GOT3 (cell line): ENCODE measurements at places on chromosomes 2 and 18.

- DNase-seq, result no peak
These were observed 68.2 kb downstream of the LRATD1 start for GRCh38 chr2:14700753-14701152.

DNA sequence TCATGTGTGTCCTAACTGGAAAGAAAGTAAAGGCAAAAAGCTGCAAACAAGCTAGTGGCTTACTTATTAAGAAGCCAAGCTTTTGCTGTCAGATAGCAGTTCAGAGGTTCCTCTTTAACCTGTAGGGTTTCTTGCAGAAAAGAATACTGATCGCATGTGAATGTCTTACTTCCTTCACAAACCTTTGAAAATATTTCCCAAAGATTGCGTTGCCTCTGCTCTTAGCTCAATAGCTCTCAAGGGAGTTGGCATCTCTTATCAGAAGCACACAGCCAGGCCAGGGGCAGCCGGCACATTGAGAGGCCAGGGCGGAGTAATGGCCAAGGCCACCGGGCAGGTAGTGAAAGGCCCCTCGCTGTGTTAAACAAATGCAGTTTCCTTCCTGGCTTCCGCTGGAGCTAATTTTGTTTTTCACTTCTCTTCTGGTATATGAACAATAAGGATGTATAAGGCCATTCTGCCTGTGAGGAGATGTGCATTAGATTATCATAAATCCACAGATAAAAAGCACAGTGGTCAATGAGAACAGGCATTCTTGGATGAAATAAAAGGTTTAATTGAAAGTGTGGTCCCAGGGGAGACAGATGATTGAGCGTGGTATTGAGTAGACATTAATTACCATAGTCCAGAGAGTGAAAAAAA, 542.4 kb upstream of the NRP2 start:
- DNase-seq, result no peak

- DNase-seq, result no peak
These were observed 786.0 kb upstream of the ZEB2 start for GRCh38 chr2:145305889-145306288.

- DNase-seq, result no peak
These were observed 22.1 kb downstream of the MFF start for GRCh38 chr2:227347117-227347516.

DNA sequence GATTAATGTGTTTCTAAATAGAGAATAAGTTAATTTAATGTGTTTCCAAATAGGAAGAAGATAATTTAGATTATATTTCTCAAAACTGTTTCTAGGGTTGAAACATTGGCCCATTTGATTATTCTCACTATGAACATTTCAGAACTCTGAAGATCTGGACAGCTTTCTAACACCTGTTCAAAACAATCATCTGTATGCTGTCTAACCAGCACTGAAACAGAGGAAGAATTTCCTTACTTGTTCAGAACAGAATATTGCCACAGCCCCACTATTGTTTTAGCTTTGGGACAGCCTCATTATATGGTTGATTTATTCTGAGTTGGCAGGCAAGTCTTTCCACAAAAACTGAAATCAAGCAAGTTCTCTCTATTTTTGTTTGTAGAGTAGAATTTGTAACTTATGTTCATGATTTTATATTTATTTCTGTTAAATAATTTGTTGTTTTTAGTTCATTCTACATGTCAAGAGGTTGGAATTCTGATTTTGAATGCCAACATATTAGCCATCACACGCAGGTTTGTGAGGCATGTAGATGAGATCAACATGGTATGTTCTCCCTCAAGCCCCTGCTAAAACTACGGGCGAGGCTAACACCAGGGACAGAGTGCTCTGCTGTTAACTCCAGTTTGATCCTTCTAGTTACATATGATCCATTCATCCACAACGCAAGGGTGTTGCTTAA, 11.2 kb downstream of the IL18RAP start:
- DNase-seq, result no peak

GRCh38 chr2:7672027-7672684, 754.9 kb downstream of the RNF144A start:
- DNase-seq, result no peak

GRCh38 chr2:84964406-84965191, 6.4 kb upstream of the KCMF1 start:
- no peak for DNase-seq

- no peak for DNase-seq
These were observed 92.4 kb downstream of the ESCO1 start for GRCh38 chr18:21507913-21508701.

GRCh38 chr2:238821391-238821790, 26.5 kb upstream of the TWIST2 start:
- DNase-seq, result no peak

- DNase-seq, result no peak
These were observed 93.4 kb downstream of the SOS1 start for GRCh38 chr2:39027421-39027820.

GRCh38 chr2:158458617-158458920, 1.8 kb downstream of the PKP4 start:
- DNase-seq, result no peak

- DNase-seq, result no peak
These were observed 91.6 kb downstream of the RHOB start for GRCh38 chr2:20538308-20539132.

- DNase-seq, result no peak
These were observed 76.3 kb upstream of the GLS start for GRCh38 chr2:190804182-190804795.

- DNase-seq, result no peak
These were observed 205.8 kb upstream of the NCKAP5 start for GRCh38 chr2:133773854-133774653.

GRCh38 chr2:59938181-59938580, 615.3 kb downstream of the BCL11A start:
- no peak for DNase-seq

GRCh38 chr2:138948070-138948539, 167.9 kb upstream of the NXPH2 start:
- DNase-seq, result peak; percentile 30
